ENCODE measurements at places on chromosomes 1 and 21. TPM values are rescaled to one million over a fixed set of nuclear protein-coding genes. Genes with fewer than 3 reads are reported as not detected.

The TINAGL1 gene
- not detected for total RNA-seq

DNA sequence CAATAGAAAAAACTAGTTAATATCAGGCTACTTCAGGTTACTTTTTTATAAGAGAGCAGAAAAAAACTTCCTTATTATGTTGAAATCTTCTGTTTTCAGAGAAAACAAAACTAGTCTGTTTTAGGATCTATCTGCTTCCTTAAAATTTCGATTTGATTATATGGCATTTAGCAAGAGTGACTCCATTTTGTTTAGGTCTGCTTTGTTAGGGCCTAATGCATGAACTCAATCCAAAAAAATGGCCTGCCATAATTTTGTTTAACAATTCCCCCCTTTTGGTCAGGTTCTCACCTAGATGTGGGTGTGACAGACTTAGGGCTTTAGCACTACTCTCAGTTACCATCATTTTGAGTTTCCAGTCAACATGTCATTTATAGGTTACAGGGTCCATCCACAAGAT, 89.8 kb upstream of the GNG12 start:
- no peak for DNase-seq

GRCh38 chr1:117501281-117501680, 104.6 kb upstream of the TENT5C start:
- no peak for DNase-seq

- DNase-seq: no peak
These were observed 16.6 kb upstream of the LEMD1 start for GRCh38 chr1:205438213-205439158.

GRCh38 chr1:168734946-168735345, 5.9 kb upstream of the DPT start:
- no peak for DNase-seq

- DNase-seq: no peak
These were observed 4.8 kb downstream of the TTLL7 start for GRCh38 chr1:83994111-83994510.

The TP73 gene
- 0.28 TPM for total RNA-seq

- no peak for DNase-seq
These were observed 87.0 kb upstream of the BTG3 start for GRCh38 chr21:17699524-17700189.

- DNase-seq: peak; percentile 7
These were observed 17.1 kb upstream of the CCDC190 start for GRCh38 chr1:162878000-162878596.

The CD160 gene
- total RNA-seq: 83.4 TPM

The CORT gene
- not detected for total RNA-seq

DNA sequence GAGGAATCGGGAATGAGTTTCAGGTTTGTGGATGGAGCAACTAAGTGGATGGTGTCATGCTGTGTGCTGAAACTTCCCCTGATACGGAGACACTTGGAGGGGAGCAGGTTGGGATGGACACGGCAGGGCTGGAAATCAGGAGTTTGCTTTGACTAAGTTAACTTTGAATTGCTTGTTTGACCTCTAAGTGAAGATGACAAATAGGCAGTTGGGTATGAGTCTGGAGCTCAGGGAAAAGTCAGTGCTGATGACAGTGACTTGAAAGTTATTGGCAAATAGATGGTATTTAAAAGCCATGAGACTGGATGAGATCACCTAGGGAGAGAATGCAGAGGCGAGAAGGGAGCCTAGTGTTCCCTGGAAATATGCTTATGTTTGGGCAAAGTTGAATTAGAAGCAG, 12.8 kb upstream of the ZSCAN20 start:
- DNase-seq: no peak

The NR1I3 gene
- total RNA-seq: not detected

GRCh38 chr1:9244501-9245229, 10.1 kb downstream of the H6PD start:
- DNase-seq: no peak

DNA sequence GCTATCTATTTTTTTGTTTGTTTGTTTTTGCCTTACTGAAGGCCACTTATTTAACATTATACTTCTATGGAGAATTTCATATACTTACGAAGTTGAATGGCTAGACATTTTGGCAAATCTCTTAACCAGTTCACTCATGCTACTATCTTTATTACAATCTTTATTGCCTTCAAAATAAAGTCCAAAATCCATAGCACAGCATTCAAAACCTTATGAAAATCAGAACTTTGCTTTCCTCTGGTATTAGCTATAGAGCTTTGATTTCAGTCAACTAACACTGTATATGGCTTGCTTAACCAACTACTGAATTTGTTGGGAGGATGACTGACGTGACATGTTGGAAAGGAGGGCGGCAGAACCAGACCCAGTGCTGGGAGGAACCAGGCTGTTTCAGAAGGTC, 571.1 kb downstream of the LMO4 start:
- no peak for DNase-seq

GRCh38 chr1:56790036-56790435, 29.2 kb downstream of the FYB2 start:
- no peak for DNase-seq

The DDR2 gene
- 2.0 TPM for total RNA-seq

GRCh38 chr1:197184190-197184589, 37.7 kb upstream of the ASPM start:
- no peak for DNase-seq

The CLCNKA gene
- total RNA-seq: 0.33 TPM

The CFAP57 gene
- total RNA-seq: 0.19 TPM

DNA sequence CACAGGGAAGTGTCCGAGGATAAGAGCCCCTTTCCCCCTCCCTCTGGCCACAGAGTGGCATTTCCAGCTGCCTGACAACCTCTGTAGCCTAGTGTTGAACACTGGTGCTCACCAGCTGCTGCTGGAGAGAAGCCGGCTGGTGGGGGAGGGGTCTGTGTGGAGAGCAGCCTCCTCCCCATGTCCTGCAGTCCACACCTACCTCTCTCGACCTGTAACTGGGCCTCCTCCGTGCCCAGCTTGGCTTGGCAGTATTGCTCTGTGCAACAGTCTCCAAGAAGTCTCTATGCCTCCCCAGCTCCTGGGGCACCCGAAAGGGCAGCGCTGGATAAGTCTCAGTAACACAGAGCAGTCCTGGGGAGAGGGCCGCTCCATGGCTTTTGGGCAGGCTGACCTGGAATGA, 17.0 kb downstream of the PAPPA2 start:
- no peak for DNase-seq

DNA sequence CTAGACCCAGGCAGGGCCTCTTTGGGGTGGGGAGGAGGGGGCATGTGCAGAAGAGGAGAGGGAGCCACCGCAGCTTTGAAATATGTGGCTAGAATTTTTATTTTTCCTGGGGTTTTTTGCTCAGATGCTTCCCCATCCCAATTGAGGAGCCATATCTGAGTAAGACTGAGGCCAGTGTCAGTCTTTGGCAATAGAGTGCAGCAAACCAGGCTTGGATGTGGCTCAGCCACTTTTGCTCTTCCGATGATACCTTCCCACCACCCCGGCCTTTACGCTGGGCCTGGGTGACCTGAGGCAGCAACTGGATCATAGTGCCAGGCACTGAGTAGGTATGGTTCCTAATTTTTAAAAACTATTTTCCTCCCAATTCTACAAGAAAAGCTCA, 36.9 kb downstream of the KIAA1614 start:
- DNase-seq: no peak

The GPX7 gene
- 10.2 TPM for total RNA-seq

- DNase-seq: no peak
These were observed 27.7 kb upstream of the C8B start for GRCh38 chr1:56993475-56993874.

DNA sequence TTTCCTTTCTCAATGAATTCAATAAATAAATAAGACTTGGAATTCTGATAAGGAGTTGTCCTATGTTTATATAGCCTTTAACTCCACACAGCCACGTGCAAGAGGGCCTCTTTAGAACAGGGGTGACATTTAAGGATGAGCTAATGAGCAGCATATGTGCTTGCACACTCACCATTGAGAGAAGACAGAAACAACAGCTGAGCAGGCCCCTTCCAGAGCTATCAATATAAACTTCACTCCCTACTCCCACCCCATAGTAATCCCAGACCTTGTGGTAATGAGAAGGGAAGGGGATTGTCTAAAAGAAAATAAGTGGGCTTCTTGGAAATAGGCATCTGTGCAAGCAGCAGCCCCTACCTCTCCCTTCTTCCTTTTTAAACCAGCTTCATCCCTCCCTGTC, 176.0 kb downstream of the SEC16B start:
- no peak for DNase-seq

- DNase-seq: no peak
These were observed 27.7 kb downstream of the TEX35 start for GRCh38 chr1:178540646-178541045.

The TRIM58 gene
- total RNA-seq: 1.9 TPM

- no peak for DNase-seq
These were observed 625.8 kb upstream of the ADGRL2 start for GRCh38 chr1:81174811-81175476.

The TEDDM1 gene
- not detected for total RNA-seq

The SMCP gene
- total RNA-seq: not detected

DNA sequence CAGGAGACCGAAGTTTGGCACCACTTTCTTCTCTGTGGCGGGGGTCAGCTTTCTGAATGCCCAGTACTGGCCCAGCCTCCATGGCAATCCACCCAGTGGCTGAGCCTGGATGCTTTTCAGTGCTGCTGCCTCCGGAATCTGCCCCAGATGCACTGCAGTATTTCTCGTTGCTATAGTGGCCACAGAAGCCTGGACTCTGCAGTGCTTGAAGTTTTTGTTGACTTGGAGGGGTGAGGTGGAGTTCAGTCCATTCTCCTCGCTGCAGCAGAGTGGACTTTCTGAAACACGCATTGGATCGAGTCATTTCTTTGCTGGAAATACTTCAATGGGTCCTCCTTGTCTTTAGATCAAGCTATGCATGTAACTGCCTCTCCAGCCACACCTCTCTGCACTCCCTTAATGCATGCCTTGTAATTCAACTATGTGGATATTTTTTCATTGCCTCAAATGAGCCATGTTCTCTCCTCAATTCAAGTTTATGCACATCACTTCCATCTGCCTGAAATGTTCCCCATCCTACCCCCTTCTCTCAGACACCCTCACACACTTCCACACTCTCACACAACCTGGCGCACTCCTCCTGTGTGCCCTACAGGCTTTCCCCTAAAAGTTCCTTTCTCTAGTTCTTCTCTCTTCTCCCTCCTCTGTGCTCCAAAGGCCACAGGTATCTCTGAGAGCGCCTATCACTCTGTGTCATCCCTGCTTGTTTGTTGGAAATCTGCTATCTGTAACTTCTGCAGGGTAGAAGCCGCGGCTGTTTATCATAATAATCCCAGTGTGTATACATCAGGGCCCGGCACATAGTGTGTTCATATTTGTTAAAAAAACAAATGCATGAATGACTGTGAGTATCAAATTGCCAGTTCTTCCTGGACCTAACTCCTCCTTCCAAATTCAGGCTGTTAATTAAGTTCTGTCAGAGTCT, 16.5 kb downstream of the ADAM30 start:
- DNase-seq: no peak

- DNase-seq: no peak
These were observed 31.8 kb downstream of the SDCCAG8 start for GRCh38 chr1:243287652-243288051.

DNA sequence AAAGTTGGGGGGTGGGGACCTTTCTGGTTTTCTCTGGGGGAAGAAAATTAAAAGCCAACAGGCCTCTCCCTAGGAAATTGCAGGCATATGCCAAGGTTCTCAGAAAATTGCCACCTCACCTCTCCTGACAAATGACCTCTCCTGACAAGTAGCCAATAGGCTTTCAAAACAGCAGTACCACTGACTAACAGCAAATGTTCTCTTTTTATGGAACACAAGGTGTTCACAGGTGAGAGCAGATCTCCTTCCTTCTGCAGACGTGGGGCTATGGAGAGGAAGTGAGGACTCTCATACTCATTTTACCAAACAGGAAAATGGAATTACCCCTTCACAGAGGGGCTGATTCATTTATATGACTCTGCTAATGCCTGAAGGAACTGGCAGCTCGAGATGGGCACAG, 32.7 kb upstream of the SUCO start:
- DNase-seq: no peak

GRCh38 chr21:33168886-33169285, 60.9 kb upstream of the IFNAR2 start:
- no peak for DNase-seq

DNA sequence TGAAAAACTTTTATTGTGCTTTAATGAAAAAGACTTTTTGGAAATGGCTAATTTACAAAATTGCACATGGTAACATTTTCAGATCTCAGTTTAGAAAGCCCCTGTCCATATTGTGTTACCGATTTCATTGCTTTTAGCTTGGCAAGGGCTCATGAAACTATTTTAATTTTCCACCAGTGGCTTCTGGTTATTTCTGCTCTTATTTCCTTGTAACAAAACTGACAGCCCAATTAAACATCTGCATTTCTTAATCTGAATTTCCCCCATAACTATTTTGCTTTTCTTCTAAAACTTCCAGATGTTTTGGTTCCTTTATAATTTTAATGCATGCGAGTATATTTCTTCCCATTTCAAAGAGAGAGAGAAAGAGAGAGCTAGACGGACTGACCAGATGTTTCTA, 264.8 kb downstream of the PTPRC start:
- no peak for DNase-seq

- DNase-seq: peak; percentile 35
These were observed 15.3 kb downstream of the CD55 start for GRCh38 chr1:207336559-207337467.

The NBPF20 gene
- total RNA-seq: 2.1 TPM

DNA sequence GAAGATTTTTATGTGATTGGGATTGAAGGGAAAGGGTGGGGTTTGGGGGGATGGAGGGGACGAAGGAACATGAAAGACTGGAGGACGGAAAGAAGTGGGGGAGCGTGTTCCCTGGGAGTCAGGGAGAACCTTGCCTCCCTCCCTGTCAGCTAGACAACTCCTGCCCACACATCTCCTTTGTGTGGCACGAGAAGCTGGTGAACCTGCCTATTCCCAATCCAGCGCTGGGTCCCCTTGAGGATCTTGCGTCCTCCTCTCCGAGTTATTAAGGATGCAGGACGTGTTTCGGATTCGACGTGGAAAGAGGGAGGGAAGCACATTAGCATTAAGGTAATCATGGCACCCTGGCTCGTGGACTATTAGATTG, 1.4 kb downstream of the LRRC7 start:
- no peak for DNase-seq

The LRRC53 gene
- total RNA-seq: not detected

The PCAT6 gene
- total RNA-seq: not detected

The LENEP gene
- not detected for total RNA-seq

The MANEAL gene
- total RNA-seq: 1.6 TPM

DNA sequence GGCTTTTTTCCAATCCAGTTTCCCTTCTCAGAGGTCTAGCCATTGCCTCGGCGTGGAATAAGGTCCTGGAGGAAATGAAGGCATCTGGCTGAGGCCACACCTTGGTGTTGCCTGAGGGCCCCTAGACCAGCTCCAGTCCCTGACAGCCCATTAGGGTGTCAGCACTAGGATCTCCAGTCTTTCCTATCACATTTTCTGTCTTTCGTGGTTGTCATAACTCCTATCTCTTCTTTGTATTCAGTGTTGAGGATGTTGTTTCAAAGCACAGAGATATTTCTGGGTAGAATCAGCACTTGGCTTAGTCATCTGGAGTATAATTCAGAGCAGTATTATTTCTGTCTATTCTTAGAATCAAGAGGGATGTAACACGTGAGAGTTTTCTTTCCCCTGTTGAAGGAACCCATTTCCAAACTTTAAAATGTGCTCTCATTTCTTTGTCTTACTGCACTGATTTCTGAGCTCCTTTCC, 844.3 kb downstream of the KCNT2 start:
- DNase-seq: no peak

The RHEX gene
- 21.3 TPM for total RNA-seq

The ATP1A2 gene
- not detected for total RNA-seq

All from natural killer cell (primary cell).